ENCODE measurements at places on chromosomes 13 and 19. TPM values are rescaled to one million over a fixed set of nuclear protein-coding genes. Genes with fewer than 3 reads are reported as not detected.

Gene CRX
- not detected for total RNA-seq

Gene ZNF625
- 7.7 TPM for total RNA-seq

Gene SIGLEC5
- total RNA-seq = not detected

Gene ZNF439
- total RNA-seq = 9.4 TPM

DNA sequence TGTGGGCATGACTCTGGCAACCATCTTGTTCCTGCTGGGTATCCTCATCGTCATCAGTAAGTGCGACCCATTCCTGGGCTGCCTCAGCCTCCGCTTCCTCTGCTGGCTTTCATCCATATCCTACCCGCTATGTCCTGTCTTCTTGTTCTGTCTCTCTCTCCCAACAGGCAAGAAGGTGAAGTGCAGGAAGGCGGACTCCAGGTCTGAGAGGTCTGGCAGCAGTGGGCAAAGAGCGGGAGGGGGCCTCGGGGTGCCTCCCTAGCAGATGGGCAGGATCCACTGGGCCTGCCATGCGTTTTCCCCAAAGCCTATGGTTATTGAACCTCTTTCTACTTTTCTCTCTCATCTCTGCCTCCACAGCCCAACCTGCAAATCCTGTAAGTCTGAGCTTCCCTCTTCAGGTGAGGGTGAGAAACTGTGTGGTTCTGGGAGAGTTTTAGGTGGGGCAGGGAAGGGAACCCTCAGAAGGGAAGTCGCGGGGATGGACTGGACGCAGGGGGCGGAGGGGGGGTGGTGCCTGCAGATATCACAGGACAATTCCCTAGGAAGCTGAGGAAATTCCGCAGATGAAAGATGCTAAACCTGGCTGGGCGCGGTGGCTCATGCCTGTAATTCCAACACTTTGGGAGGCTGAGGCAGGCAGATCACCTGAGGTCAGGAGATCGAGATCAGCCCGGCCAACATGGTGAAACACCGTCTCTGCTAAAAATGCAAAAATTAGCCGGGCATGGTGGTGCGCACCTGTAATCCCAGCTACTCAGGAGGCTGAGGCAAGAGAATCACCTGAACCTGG, 3.1 kb upstream of the FXYD5 start:
- DNase-seq = no peak

DNA sequence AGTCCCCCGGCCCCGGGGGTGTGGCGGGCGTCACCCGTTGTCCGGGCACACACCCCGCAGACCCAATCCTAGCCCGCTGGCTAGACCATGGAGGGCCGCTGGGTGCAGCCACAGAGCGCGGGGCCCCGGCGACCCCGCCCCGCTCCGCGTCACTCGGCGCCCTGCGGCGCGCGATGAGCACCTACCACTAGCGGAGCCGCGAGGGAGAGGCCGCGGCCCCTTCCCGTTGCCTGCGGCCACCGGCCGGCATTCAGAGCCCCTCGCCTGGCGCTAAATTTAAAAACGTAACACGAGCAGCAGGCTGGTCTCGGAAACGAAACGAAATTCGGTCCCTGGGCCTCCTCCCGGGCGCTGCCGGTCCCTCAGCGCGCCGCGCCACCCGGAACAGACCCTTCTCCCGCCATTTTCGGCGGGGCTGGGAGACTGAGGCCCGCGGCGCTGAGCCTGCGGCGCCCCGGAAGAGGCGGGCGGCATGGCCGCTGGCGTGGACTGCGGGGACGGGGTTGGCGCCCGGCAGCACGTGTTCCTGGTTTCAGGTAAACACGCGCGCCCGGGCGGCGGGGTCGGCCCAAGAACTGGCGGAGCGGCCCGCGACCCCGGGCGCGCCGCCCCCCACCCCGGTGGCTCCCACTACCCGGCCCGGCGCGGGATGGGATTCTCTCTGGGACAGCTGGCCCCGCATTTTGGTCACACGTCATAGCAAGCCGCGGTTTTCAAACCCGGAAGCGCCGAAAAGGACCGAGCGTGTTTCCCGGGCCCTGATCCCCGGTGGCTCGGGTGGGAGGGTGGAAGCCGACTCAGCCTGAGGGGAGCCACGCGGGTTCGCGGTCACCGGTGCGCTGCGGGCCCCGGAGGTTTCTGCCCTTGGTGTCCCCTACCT, at the start of gene RNASEH2B:
Gene RNASEH2B (plus strand): TSS at position 187 of the 880 bp plus-strand sequence. CDS start 286 bp downstream, at position 473.
- DNase-seq = peak; percentile 60

DNA sequence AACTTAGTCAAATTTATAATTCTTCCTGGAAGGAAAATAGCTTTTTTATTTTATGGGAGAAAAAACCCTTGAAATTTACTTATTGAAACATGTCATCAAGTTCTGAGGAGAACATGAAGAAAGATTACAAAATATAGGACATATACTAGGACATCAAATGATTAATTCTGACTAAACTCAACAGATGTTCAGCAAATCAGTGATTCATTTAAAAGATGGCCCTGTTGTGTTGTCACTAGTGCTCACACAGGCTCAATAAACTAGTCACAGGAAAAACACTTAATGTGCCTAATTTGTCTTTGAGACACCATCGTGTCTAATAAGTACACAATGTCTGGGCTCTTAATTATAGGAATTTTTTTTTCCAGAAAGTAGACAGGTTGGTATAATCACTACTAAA, 223.8 kb upstream of the TMTC4 start:
- DNase-seq = no peak

GRCh38 chr19:29837448-29837981, 25.7 kb downstream of the CCNE1 start:
- DNase-seq = no peak

- no peak for DNase-seq
Measured at GRCh38 chr13:22289711-22290110, 618.8 kb downstream of the FGF9 start.

GRCh38 chr19:40529093-40529954, 47.3 kb upstream of the SHKBP1 start:
- DNase-seq = peak; percentile 74

GRCh38 chr19:4376028-4376670, 24.2 kb downstream of the SH3GL1 start:
- DNase-seq = no peak

- DNase-seq = no peak
Measured at GRCh38 chr19:15126131-15126910, 19.1 kb downstream of the SYDE1 start.

DNA sequence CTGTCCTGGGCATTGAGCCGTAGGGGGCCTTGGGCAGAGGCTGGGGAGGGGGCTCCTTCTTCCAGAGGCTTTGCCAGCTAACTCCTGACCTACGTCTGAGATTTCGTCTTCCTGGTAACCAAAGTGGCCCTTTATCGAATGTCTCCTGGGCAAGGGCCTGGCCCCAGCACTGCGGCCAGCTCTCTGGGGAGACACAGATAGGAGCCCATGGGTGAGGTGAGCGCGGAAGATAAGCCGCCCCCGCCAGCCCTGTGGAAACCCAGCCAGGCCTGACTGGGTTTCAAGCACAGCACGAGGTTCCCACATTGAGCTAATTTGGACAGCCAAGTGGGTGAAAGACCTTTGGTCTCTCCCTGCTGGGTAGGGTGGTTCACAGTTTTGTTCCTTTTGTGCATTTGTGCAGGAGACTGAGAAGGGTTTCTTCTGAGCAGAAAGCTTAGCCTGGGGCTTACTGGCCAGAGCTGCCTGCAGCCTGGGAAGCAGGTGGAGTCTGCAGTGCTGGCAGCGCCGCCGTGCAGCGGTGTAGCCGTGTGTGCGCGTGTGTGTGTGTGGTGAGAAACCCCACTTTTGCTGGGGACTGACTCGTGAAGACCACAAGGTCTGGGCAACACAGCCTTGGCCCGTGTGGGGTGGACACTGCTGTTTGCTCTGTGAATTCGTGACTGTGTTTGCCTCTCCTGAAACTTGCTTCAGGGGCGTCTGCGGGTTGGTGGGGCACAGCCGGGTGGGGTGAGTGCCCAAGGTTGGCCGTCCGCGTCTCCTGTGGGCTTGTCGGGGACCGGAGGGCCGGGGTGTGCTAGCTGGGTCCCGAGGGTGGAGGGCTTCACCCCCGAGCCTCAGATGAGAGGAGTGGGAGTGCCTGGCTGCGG, 2.5 kb downstream of the BSG start:
- DNase-seq = peak; percentile 67

GRCh38 chr13:51861723-51862300, at the start of gene CCDC70:
TSS of gene CCDC70 (plus strand) at chr13:51861969. CDS start at chr13:51865412, 3,443 bp downstream.
- DNase-seq = peak; percentile 8

DNA sequence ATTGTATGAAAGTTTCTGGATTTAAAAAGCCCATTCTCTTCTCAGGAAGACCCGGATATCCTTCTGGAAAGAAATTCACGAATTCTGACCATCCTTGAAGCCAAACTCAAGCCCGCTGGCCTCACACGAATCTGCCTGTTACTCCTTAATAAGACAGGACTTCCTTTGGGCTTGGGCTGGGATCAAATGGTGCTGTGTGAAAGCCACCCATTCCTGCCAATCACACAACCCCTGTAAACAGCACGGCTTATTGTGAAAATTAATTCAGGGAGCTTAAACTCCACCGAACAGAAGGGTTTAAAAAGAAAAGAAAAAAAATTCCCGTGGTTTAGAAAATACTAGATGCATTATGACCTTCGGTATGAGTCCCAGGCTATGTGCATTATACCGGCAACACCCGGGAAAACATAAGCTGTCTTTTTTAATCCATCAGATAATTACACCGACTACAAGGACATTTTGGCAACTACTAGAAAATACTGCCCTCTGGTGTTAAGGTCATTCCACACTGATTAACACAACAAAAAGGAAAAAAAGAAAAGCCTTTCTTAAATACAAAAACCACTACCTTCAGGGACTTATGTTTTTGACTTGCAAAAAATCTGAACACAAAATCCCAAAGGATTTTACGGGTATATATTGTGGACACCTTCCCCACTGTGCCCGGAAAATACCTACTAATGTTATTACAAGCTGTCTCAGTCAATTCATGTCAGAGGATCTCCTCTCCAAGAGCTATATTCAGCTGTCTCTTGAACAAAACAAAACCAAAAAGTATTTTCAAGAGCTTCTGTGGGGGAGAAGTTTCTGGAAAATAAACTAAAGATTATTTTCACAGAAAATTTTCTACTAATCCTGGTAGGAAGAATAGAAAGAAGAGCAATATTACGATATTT, 76.0 kb upstream of the LSM14A start:
- peak; percentile 65 for DNase-seq

GRCh38 chr13:75365724-75366173, 116.2 kb downstream of the TBC1D4 start:
- DNase-seq = peak; percentile 96

DNA sequence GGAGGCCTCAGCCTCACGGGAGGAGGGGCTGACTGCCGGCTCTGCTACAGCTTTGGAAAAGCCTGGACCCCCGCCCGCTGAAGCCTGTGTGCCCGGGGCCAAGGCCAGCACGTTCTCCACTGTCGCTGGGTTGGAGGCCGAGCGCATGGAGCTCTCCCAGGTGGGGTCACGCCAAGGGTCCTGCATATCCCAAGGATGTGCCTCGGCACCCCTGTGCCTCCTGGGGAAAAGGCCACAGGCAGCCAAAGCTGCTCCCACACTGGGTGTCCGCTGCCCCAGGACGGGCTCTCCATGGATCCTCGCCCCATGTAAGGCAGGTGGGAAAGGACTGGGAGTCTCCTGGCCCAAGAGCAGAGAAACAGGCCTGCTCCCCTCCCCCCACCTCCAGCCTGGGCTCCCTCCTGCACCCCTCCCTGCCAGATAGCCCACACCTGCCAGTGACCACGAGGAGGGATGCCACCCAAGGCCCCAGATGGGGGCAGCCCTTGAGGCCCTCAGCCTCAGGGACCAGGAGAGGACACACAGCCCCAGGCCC, 64.0 kb downstream of the MLLT1 start:
- DNase-seq = no peak

- DNase-seq = peak; percentile 73
Measured at GRCh38 chr19:31351056-31351854, 2.0 kb upstream of the TSHZ3 start.

DNA sequence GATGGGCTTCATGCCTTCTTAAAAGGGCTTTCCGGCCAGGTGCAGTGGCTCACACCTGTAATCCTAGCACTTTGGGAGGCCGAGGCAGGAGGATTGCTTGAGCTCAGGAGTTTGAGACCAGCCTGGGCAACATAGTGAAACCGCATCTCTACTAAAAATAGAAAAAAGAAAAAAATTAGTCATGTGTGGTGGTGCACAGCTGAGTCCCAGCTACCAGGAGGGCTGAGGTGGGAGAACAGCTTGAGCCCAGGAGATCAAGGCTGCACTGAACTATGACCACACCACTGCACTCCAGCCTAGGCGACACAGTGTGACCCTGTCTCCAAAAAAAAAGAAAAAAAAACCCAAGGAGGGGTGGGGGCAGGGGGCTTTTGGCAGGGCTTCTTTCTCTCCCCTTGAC, 7.2 kb downstream of the CARS2 start:
- no peak for DNase-seq

Measured in fibroblast of lung (primary cell).